Brain (organoid and tissue), 16 donors: ENCODE measurements at places on chromosomes 5 and 9. TPM values are rescaled to one million over a fixed set of nuclear protein-coding genes. Genes with fewer than 3 reads are reported as not detected.

- no peak for DNase-seq
Observed at GRCh38 chr9:109799141-109799540, 19.1 kb downstream of the PALM2AKAP2 start.

GMCL2 gene
- polyA plus RNA-seq, result not detected

ZNF608 gene
- 15.6 TPM for polyA plus RNA-seq

DNA sequence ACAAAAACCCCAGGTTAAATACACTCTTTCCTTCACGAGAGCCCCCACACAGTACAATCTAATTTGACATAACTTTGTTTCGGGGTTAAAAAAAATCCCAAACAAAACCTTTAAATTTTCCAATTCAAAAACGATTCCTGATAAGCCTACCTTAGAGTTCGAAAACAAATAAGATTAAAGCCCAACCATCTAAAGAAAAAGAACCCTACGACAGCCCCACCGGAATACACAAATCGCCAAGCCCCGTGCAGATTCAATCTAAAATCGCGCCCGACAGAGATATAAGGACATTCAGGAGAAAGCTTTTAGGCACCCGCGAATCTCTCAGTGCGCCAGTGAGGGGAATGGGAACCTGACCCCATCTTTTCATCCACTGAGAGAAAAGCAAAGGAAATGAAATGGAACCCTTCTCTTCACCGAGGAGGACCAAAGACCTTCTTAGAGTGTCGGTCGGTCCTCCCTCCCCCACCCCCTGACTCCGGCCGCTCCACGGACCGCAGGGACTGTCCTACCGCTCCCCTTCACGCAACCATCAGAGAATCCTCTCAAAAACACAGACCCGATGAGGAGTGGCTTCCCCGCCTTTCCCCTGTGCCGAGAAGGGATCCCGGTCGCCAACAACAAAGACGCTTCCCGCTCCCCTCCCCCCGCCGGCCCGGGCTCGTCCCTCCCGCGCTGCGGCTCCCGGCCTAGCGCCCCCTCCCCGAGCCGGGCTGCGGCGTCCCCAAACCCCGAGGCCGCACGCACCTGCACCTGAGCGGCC, 925 bp downstream of the ABHD17B start:
- DNase-seq, result peak; percentile 85

OTP gene
- 9.6 TPM for polyA plus RNA-seq

GABBR2 gene
- 14.3 TPM for polyA plus RNA-seq

- no peak for DNase-seq
Observed at GRCh38 chr5:154677921-154678320, 77.3 kb upstream of the LARP1 start.

ADCY2 gene
- polyA plus RNA-seq, result 85.6 TPM

DNA sequence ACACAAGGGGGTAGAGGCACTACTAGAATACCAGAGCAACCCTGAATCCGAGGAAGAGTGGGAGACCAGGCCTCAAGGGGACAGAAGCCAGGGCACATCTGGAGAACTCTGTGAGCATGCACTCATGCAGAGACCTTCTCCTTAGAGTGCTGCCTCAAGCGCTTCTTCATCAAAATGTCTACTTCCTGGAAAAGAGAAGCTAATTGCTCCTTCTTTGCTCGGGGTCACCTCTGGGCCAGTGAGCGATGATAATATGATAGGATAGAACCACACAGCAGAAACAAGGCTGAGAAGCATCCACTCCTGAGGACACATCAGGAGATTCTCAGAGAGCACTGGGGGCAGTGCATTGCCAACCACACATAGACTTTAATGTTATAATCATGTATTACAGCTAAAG, 23.7 kb upstream of the LMNB1 start:
- DNase-seq, result no peak

- peak; percentile 16 for DNase-seq
Observed at GRCh38 chr9:116628716-116629115, 58.4 kb upstream of the TRIM32 start.

KIF24 gene
- 9.4 TPM for polyA plus RNA-seq

GADD45G gene
- polyA plus RNA-seq, result 46.7 TPM

- no peak for DNase-seq
Observed at GRCh38 chr5:133534566-133534965, 77.8 kb downstream of the FSTL4 start.

GRCh38 chr5:80990527-80990926, 30.4 kb downstream of the RASGRF2 start:
- DNase-seq, result no peak

DNA sequence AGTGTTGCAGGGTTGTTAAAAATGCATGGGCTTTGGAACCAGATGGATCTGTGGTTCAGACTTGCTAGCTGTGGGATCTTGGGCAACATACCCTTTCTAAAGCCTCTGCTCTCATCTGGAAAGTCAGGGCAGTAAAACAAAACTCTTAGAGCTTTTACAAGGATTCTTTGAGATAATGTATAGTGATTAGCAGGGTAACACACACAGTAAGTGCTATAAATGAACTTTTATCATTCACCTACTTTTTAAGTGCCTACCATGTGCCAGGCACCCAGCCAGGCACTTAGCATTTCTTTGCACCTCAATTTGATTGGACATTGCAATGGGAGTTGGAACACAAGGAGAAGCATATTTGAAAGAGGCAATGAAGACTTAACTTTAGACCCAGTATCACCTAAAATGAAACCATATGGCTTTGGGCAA, 208.6 kb upstream of the PAPPA start:
- DNase-seq, result no peak
